ENCODE measurements at places on chromosomes 1 and 21. TPM values are rescaled to one million over a fixed set of nuclear protein-coding genes. Genes with fewer than 3 reads are reported as not detected.

- DNase-seq, result no peak
Observed at GRCh38 chr21:15679630-15680029, 50.2 kb upstream of the USP25 start.

- DNase-seq, result no peak
Observed at GRCh38 chr1:200211157-200211556, 183.6 kb downstream of the NR5A2 start.

- DNase-seq, result no peak
Observed at GRCh38 chr1:182135946-182136345, 74.4 kb upstream of the ZNF648 start.

The SMCP gene
- total RNA-seq, result not detected

GRCh38 chr21:42459546-42460215 lies 36.3 kb downstream of the RSPH1 start:
- DNase-seq, result no peak

DNA sequence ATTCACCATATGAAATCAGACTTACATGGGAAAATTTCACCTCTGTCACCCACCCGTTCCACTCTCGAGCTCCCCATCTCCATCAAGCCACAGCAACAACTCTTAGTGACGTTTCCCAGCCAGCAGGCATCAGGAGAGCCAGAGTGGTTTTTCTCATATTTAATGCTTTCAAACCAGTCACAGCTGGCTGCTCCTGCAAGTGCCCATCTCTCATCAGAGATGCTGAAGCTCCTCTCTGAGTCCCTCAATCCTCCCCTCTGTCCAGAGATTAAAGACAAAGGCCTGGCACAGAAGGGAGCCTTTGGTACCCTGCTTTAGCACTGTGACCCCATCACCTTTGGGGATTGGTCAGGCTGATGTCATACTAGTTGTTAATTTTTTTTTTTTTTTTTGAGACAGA lies 277.3 kb downstream of the DNM3 start:
- DNase-seq, result no peak

- no peak for DNase-seq
Observed at GRCh38 chr1:173414539-173415226, 62.5 kb upstream of the PRDX6 start.

GRCh38 chr1:94118013-94118412 lies 2.9 kb downstream of the ABCA4 start:
- peak; percentile 41 for DNase-seq

The CHRM3 gene
- not detected for total RNA-seq

The MYBPH gene
- total RNA-seq, result not detected

The TDRD5 gene
- total RNA-seq, result 0.87 TPM

GRCh38 chr21:28151758-28152157 lies 840.9 kb downstream of the LTN1 start:
- no peak for DNase-seq

The C1orf141 gene
- total RNA-seq, result not detected

The OR2T2 gene
- total RNA-seq, result not detected

DNA sequence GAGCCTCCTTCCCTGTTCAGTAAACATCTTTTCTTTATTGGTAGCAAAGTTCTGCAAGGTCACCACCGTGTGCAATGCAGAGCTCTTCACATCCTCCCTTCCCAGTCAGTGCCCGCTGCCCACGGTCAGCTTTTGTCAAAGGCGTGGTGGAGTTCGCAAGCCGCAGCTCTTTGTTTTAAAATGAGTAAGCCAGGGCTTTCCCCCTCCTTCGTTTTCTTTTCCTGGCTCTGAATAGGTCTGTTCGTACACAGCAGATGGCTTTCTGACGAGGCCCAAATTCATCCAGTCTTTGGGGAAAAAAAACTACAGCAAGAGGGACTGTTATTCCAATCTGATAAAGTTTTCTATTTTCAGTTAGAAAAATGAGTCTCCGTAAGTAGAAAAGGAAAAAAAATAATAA lies 153.2 kb downstream of the LRIG2 start:
- DNase-seq, result no peak

DNA sequence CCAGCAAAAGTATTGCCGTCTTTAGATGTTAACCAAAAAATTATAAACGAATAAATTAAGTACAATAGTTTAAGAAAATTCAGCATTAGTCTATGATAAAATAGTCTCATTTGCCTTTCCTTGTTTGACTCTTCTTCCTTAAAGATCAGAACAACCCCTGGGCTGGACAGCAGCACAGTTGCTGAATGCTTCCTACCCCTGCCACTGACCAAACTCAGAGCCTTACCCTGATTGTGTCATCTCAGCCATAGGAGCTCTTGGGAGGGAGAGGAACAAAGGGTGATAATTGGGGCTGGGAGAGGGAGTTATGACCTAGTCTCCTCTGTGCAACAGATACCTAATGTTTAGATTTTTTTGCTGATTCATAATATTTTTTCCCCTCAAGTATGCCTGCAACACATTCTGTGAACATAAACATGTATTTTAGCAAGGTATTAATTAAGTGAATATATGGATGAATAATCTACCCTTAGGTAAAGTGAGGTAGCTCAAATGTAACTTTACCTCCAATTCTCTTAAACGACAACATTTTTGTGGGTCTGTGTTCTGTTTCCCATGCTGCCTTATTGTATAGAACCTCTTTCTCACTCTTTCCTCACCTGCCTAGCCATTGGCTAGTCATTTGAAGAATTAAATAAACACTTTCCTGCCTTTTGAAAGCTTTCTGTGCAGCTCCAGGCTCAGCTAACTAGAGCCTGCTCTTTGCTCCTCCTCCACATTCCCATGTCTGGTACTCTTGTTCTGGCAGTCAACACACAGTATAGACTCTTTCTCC lies 46.1 kb downstream of the FGGY start:
- no peak for DNase-seq
